ENCODE measurements at places on chromosomes 6 and 20.

DNA sequence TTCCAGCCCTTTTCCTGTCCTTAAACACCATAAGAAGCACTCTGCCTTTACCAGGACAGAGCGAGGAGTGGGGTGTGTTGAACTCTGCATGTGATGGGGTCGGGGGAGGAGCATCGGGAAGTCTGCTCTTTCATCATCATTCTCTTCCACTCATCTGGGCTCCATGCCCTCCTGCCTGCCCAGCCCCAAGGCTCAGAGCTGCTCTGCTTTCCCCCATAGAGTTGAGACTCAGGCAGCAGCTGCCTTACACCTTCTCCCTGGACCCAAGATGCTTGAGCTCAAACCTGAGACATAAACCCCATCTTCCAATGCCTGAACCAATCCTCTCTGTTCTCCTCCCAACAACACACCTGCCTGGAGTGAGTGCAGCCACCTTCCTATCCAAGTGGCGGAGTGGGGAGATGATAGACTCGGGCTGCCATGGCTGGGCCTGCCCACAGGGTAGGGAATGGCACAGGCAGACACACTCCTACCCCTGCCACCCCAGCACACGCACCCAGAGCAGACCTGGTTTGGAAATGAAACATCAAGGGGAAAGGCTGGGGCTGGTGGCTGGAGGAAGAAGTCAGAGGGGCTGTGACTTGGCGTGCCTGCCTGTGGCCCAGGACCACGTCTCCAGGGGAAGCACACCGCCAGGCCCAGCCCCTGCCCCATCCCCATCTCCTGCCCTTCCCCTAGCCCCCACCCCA lies 28.4 kb downstream of the TFEB start:
- no peak for DNase-seq

- DNase-seq: no peak
These were observed 54.6 kb downstream of the HMGCLL1 start for GRCh38 chr6:55524441-55524840.

- DNase-seq: peak; percentile 10
These were observed 146.0 kb downstream of the LAMP5 start for GRCh38 chr20:9660236-9660868.

DNA sequence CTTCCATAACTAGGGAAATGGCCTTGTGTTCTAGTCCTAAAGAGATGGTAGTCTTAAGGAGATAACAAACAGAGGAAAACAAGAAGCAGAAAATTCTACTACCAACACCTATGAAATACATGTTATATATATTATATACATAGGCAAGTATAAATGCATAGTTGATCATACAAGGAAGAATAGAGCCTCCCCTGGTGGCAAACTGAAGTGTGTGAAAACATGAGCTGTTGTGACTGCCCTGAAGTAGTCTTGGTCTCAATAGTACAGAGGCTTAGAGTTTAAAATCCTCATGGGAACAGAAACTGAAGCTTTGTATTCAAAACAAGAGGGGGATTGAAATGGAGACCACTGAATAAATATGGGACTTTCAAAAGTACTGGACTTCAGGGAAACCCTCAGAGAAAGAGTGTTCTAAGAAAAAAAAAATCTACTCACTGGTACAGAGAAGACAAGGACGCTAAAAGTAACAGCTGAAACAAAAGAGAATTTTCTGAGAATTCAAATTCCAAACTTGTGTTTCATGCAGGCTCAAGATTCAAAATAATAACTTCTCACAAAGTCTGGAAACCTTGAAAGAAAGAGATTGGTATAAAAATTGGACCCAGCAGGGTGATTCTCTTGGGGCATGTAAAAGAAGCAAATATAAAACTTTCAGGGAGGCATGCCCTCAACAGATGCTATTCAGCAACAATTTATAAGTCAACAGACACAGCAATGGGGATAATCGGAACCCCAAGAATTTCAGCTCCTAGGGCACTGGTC lies 59.7 kb upstream of the SAMD3 start:
- DNase-seq: no peak

DNA sequence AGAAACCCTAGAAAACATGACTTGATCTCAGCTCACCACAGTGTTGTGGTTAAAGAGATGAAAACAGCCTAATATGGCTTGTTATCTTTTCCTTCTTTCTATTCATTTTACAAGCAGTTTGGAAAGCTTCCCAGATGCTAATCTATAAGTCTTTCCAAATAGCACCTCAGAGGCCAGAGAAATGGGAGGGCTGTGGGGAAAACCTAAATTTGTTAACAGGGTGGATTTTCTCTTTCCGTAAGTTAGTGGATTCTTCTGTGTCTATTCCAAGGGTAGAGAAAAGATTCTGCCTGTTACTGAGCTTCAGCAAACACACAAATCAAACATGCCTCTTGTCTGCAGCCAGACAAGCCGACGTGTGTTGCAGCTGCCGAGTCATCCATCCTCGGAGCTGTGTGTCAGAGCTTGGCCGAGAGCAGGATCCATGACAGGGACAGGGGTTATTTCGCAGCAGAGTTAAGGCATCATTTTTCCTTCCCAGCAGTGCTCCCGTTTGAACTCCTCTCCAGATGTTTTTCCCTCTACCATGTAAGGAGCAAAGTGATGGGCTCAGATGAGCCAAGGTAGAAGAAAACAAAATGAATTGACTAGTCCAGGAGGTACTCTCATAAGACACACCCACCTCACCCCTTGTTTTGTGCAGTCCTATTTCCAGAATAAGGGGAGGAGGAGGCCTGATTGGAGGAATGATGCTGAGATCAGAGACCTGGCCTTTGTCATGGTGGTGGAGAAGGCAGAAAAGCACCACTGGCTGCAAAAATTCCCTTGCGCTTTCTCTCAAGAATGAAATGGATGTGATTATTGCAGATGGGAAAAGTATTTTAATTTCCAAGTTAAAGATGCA lies 560.0 kb downstream of the C6orf118 start:
- no peak for DNase-seq

- DNase-seq: no peak
These were observed 33.7 kb upstream of the ADGRF1 start for GRCh38 chr6:47075741-47076421.

- DNase-seq: no peak
These were observed 372.9 kb downstream of the SAMD5 start for GRCh38 chr6:147881432-147881831.

DNA sequence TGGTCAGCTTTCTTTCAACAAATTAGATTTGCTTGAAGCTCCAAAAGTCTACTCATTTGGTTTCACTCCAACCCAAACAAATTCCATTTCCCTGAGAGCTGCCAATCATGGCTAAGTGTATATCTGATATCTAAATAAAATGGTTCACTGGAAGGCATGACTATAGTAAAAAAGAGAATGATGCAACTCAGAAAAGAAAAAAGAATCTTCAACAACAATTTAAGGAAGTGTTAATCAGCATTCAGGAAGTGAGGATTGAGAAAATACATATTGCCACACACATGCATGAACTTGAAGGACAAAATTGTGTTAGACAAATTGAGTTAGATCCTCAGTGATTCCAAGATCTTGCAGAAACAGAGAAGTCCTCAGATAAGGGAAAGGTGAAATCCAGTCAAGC lies 972.9 kb upstream of the FLRT3 start:
- DNase-seq: no peak

DNA sequence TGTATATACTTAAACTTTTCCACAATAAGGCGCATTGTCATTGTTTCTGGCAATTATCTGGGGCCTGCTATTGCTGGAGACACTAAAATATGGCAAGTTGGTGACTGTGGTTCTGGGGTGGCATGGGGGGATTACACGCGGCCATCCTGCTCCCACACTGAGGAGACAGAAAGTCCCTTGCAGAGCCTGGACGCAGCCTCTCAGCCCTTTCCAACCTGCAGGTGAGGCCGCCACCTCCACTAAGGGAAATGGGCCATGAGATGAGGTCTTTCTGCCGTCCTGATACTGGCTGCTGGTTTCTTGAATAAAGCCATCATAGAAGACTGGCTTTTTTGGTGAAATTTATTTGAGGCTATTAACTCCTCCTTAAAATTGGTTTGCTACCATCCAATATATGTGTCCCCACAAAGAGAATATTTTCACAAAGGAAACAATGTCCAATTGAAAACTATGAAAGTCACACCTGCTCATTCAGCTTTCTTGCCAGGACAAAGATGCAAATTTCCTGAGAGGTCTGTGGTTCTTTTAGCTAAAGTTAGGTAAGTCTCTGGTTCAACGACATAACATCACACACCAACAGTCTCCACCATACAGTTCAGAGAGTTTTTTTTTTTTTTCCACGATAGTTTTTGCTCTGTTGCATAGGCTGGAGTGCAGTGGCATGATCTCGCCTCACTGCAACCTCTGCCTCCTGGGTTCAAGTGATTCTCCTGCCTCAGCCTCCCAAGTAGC lies 13.0 kb downstream of the TXNDC5 start:
- no peak for DNase-seq

- peak; percentile 88 for DNase-seq
These were observed 84.4 kb downstream of the INSM1 start for GRCh38 chr20:20452254-20452676.

GRCh38 chr20:17794400-17794799 lies 94.6 kb downstream of the BANF2 start:
- no peak for DNase-seq

- no peak for DNase-seq
These were observed 124.4 kb upstream of the PRL start for GRCh38 chr6:22421198-22421597.

Data from retina (tissue), 1 donor.